Globus pallidus (tissue), 1 donor: ENCODE measurements at places on chromosomes 13 and 19.

DNA sequence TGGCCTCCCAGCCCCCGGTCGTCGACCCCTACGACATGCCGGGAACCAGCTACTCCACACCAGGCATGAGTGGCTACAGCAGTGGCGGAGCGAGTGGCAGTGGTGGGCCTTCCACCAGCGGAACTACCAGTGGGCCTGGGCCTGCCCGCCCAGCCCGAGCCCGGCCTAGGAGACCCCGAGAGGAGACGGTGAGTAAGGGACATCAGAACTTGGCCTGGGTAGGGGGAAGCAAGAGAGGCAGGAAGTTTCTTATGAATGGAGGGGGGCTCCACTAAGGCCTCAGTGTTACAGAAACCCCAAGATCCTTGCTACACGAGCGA, 2.9 kb downstream of the FOSB start:
- no peak for DNase-seq

DNA sequence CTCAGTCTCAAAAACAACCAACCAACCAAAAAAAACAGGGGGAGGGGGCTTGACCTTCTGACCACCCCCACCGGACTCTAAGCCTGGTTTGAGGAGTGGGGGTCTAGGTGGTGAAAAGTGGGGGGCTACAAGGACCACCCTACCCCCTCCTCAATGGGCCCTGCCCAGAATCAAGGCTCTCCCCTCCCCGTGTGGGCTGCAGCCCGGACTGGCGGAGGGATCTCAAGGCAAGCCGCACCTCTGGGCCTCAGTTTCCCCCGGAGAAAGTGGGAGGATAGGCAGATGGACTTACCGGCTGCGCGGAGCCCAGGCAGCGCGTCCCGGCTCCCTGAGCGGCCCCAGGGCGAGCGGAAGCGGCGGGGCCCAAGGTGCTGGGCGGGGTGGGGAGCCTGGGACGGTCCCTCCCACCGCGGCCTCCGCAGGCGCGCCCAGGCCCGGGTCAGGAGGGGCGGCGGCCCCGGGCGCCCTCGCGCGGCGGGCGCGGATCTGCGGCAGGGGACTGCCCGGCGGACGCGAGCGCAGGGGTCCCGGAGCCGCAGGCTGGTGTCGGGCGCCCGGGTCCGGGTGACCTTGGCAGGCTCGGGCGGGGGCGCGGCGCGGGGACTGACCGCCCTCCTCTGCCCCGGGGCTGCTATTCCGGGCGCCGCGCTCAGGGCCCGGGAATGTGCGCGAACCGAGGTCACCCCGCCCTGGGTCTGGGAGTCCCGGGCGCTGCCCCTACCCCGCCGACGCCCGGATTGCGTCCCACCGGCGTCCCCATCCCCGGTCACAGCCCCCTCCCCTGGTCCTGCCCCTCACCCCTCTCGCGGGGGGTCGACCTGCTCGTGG, at the start of gene ADAMTSL5:
Gene ADAMTSL5 (minus strand): TSS at position 349 of the 828 bp plus-strand sequence. CDS start 2,076 bp downstream, outside the sequence.
- DNase-seq = no peak

DNA sequence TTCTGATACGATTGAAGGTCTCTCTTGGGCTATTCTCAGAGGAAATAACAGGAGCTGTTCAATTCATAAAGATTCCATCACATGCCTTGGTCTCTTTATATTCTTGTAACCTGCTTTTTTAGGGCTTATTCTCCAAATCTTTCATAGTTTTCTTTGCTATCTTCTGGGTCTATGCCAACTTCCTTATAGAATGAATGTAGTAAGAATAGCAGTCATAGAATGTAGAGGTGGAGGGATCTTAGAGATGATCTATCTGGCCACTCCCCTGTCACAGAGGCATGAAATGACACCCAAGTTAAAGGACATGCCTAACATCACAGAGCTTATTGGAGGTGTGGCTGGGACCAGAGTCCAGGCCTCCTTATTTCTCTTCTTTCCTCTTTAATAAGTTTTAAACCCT, 13.2 kb downstream of the LCP1 start:
- no peak for DNase-seq

DNA sequence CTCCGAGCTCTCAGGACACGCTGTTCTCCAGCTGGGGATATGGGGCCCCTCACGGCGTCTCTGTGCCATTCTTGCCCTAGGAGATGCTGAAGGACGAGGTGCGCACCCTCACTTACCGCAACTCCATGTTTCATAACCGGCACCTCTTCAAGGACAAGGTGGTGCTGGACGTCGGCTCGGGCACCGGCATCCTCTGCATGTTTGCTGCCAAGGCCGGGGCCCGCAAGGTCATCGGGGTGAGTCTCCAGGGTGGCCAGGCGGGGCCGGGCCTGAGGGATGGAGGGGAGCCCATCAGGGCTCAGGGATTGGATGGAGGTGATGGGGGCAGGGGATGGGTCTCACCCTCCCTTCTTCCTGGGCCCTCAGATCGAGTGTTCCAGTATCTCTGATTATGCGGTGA, 4.8 kb downstream of the PRMT1 start:
- DNase-seq = no peak

DNA sequence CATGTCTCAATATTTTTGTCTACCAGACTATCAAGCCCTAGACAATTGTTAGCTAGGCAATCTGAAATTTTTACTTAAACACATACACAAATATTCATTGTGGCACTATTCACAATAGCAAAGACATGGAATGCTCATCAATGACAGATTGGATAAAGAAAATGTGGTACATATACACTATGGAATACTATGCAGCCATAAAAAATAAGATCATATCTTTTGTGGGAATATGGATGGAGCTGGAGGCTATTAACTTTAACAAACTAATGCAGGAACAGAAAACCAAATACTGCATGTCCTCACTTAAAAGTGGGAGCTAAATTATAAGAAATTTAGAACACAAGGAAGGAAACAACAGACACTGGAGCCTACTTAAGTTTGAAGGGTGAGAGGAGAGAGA, 288.6 kb upstream of the MIR17HG start:
- DNase-seq = no peak

DNA sequence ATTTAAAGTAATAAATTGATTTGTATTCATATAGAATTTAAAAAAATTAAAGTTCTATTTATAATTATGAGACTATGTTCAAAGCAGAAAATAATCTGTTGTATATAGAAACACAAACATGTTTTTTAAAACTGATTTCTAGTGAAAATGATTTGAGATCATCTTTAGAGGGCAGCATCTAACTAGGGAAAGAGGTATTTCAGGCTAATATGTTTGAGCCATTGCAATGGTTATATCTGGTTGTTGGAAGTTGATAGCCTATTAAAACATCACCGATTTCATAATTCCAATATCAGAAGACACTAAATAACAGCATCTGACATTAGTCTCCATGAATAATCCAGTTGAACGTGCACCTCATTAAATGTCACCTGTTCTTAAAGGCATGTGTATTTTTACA, 79.8 kb upstream of the SLITRK6 start:
- DNase-seq = no peak

GRCh38 chr19:10420444-10421239, at the start of gene PDE4A:
Gene PDE4A, plus strand, starts transcription at chr19:10420538. Its CDS starts 227 bp downstream, at chr19:10420765.
- no peak for DNase-seq

GRCh38 chr13:45792827-45793303, 58.7 kb downstream of the SIAH3 start:
- DNase-seq = no peak

DNA sequence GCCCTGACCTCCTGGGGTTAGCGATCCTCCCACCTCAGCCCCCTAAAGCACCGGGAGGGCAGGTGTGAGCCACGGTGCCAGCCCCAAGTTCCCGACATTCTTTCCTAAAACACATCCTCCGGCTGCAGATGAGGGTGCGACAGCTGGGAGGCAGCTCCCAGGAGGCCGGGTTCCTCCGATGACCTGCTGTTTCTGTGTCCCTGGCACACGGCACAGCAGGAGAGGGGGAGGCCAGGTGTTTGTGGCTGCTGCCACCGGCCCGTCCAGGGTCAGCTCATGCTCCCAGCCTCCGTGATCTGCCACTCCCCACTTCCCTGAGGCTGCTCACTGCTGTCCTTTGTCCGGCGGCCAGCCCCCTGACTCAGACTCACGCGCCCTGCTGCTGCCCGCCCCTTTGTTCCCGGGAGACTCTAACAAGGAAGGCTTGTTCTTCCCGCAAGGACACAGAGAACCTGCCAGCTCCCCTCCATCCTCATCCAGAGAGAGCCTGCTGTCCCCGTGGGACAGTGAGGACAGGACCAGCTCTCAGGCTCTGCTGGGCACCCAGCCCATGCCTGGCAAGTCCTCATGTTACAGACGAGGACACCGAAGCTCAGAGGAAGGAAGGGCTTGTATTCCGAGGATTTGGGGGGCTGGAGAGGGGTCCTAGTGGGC, 10.6 kb upstream of the MADCAM1 start:
- peak; percentile 96 for DNase-seq

- no peak for DNase-seq
These were observed 78.9 kb downstream of the LNX2 start for GRCh38 chr13:27541386-27541785.

DNA sequence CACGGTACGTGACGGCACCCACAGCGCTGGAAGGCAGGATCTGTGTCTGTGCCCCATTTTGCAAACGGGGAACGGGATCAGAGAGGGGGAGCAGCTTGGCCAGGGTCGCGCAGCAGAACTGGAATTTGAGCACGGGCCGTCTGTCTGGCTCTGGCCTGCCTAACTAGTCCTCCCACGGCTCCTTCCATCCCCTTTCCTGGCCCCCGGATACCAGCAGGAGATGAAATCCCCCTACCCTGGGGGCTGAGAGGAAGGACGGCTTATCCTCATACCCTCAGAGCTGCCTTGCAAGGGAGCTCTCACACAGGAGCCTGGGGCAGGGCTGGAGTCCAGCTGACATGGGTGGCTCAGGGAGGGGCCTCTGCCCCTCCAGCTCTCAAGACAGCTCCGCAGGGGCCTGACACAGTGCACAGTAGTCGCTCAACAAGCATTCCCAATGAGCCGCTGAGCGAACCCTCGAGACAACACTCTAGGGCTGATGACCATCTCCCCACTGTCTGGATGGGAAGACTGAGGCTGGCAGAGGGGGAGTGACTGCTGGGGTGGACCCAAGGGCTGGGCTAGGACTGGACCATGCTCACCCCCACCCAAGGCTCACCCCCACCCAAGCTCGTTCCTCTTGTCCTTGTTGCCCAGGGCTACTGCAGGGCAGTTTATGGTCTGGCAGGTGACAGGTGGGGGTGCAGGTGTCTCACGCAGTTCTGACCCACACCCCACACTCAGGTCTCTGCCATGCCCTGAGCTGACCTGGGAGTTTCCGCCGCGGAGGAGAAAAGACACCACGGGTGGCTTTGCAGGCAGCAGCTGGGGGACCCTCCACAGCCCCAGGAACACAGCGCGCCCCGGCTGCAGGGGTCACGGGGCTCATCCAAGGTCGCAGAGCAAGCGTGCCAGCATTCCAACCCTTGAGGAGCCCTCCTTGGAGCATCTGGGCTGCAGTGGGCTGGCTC, 4.0 kb downstream of the ZBTB7A start:
- no peak for DNase-seq

GRCh38 chr13:109293166-109293565, 493.2 kb downstream of the IRS2 start:
- DNase-seq = no peak

- peak; percentile 82 for DNase-seq
These were observed 4.4 kb downstream of the TEKTIP1 start for GRCh38 chr19:3543150-3544057.

DNA sequence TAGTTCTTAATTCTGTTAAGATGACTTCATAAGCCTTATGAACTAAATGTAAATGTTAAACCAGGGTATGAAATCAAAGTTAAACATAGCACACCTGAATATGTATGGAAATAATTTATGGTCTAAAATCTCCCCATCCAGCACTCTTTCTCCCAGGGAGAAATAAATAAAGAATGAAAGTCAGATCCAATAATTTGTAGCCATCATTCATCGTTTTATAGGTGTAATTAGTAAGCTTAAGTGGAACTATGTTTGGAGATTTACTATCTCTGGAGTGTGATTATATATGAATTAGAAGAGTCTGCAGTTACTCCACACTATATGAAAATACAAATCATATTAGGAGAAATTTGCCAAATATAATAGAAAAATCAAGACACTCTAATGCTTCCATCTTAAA, 405.1 kb downstream of the DACH1 start:
- no peak for DNase-seq

DNA sequence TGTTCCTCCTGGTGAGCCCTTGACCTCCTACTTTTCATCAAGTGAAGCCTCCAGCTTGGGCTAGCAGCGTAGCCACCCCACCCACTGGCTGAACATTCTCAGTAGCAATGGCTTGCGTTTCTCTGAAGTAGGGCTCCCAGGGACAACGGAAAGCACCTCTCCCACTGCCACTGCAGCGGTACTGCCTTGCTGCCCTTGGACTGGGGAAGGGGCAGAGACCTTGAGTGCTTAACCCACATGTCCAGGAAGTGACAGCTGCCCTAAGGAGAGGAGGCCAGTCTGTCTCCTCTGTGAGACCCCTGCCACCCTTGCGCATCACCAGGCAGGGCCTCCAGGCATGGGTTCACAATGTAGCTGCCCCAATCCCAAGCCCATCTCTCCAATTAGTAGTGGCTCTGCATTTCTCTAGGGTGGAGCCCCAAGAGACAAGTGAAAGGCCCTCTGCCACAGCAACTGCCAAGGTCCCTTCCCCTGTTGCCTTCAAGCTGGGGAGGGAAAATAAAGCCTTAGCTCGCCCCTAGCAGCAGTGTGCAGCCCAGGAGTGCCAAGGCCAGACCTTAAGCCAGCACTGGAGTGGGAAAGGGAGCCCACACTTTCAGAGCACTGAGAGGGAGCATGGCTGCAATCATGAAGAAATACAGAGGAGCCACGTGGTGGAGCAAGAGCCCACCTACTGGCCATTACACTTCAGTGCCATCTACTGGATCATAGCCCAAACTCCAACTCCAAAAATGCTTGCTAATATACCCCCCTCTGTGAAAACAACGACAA, 175.9 kb upstream of the TRPC4 start:
- no peak for DNase-seq

DNA sequence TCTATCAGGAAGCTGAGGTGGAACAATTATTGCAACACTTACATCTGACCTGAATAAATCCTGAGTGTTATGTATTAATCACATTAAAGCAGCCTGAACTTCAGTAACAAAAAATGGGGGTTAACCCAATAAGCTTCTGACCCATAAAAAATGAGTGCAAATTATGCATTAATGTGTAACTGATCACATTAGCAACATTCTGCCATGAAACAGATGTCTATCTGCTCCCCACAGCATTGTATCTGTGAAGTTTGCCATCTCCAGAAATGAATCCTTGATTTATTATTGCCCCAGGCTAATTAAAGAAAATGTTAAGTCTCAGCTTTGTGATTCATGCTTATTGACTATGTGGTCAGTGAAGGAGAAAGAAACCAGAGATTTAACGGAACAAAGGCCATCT, 304.9 kb downstream of the PCDH20 start:
- no peak for DNase-seq

GRCh38 chr13:26325876-26326275, 71.9 kb downstream of the CDK8 start:
- DNase-seq = no peak

- DNase-seq = no peak
These were observed 306.5 kb upstream of the PCDH20 start for GRCh38 chr13:61722119-61722518.

- no peak for DNase-seq
These were observed 24.3 kb downstream of the COL4A2 start for GRCh38 chr13:110331362-110331761.

DNA sequence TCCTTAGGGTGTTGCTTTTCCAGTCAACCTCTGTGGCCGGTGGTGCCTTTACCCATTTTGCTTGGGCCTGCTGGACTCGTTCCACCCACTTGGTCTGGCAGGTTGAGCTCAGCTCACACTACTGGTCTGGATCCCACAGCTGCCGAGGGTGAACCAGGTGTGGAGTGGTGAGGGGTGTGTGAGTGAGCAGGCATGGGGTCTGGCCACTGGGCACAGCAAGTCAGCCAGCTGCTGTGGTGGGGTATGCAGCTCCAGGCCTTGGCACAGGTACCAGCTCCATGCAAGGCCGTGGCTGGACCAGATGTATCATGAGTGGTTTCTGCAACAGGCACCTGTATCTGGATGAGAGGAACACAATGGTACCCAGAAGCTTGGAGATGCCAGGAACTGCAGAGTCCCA, 277.6 kb upstream of the KLHL1 start:
- DNase-seq = no peak
